ENCODE measurements at places on chromosomes 7 and 10.
A peak's percentile ranks its signal among the peaks of the same experiment; 100 is the strongest.

- DNase-seq, result no peak
These were observed 39.5 kb downstream of the ZNF117 start for GRCh38 chr7:64951250-64951848.

- DNase-seq, result no peak
These were observed 516.4 kb downstream of the GLRX3 start for GRCh38 chr10:130652544-130652943.

GRCh38 chr10:70851597-70852475 lies 36.1 kb downstream of the SGPL1 start:
- no peak for DNase-seq

GRCh38 chr10:34759837-34760215 lies 55.3 kb downstream of the PARD3 start:
- no peak for DNase-seq

GRCh38 chr7:21030237-21030871 lies 243.7 kb upstream of the SP8 start:
- DNase-seq, result no peak

- no peak for DNase-seq
These were observed 145.2 kb downstream of the ST7 start for GRCh38 chr7:117098457-117098856.

DNA sequence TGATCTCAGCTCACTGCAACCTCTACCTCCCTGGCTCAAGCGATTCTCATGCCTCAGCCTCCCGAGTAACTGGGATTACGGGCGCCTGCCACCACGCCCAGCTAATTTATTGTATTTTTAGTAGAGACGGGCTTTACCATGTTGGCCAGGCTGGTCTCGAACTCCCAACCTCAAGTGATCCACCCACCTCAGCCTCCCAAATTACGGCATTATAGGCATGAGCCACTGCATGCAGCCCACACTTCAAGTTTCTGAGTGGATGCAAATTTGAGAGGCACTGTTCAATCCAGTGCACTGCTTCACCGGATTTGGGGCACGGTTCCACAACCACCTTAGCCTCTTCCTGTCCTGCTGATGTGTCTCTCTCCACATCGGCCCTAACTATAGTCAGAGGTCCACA lies 16.5 kb downstream of the CNPY1 start:
- no peak for DNase-seq

DNA sequence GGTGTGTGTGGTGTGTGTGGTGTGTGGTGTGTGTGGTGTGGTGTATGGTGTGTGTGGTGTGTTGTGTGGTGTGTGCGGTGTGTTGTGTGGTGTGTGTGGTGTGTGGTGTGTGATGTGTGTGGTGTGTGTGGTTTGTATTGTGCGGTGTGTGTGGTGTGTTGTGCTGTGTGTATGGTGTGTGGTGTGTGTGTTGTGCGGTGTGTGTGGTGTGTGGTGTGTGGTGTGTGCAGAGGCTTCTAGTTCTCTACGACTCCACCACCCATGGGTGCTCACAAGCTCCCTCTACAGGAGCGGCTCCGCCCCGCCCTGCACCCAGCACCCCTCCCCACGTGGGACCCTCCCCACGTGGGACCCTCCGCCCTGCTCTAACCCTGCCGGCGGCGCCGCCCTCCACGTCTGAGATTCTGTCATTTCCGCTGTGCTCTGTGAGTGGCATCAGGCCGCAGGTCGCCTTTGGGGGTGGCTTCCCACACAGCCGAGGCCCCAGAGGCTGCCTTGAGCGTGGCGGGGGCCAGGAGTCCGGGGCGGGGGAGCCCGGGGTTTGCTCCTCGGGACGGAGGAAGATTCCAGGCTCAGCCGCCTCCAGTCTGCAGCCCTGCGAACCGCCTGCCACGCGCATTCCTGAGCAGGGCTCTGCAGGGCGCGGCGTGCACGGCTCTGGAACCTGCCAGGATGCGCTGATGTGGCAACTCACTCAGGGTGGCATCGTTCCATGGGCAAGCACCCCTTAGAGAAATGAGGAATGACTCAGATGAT lies 37.0 kb upstream of the DNAJB6 start:
- DNase-seq, result no peak

DNA sequence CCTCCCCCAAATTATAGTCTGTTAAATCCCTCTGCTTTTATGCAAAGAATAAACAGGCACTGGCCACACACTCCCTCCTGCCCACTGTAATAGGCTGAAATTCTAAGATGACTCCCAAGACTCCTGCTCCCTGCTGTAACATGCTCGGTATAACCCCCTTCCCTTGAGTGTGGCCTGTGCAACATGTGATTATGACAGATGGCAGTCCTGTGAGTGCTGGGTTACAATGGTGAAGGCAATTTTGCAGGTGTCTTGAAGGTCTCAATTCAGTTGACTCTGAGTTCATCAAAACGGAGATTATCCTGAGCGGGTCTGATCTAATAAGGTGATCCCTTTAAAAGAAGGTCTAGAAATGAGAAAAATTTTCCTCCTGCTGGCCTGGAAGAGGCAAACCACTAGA lies 55.9 kb downstream of the CREB3L2 start:
- DNase-seq, result no peak

- DNase-seq, result no peak
These were observed 8.9 kb downstream of the LCOR start for GRCh38 chr10:96840841-96841518.

DNA sequence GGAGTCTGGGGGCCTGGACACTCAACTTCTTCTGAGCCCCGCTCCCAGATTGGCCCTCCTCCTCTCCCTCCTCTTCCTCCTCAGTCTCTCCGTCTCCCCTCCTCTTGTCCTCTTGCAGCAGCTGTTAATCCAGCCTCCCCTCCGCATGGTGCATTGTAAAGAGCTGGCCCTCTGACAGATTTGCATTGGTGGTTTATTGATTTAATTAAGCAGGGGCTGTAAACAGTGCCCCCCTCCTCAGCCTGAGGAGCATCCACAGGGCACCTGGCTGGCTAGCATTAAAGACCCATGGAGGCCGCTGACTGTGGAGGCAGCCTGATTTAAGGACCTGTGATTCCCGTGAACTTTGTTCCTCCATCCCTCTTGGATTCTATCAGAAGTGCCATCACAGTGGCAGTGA lies 28.9 kb upstream of the PCBD1 start:
- DNase-seq, result no peak

- DNase-seq, result no peak
These were observed 24.4 kb downstream of the TACC2 start for GRCh38 chr10:122013311-122013780.

DNA sequence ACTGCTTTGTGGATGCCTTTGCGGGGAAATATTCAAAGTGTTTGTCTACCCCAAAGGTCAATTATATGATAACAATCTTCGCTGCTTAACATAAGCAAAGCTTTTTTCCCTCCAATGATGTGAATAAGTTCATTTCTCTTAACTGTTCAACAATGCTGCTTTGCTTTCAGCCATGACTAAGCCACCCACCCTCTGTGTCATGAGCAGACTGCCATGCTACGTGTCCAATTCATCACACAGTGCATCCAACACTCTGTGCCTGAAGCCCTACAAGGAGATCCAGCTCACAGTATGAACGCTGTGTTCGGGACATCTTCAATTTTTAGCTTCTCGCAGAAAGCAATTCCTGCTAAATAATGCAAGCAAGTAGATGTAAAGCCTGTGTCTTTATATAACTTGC lies 5.7 kb upstream of the TAS2R40 start:
- DNase-seq, result no peak

DNA sequence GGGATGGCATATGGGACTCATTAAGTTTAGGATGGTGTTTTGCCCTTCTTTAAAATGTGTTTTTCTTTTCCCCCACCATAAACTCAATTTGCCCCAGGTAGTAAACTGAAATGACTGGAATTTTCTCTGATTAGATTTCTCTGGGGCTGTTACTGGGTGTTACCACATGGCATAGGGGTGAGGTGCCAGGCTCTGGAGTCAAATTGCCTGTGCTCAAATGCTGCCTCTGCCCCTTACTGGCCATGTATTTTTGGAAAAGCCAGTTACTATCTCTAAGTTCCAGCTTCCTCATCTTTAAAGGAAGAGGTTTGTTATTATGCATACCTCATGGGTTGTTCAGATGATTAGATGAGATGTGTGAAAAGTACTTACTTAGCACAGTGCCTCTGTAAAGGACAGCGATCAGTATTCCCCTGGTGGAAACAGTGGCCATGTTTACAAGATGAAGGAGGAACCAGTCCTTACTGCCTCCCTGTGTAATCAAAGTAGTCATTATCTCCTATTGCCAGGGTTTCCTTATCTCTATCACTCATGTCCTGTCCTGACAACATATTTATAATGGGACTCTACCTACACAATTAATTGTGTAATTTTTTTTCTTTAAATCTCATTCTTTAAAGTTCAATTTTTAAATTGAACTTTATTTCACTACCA lies 352.0 kb downstream of the KCNMA1 start:
- no peak for DNase-seq

GRCh38 chr10:3564346-3565002 lies 220.5 kb downstream of the KLF6 start:
- DNase-seq, result no peak

DNA sequence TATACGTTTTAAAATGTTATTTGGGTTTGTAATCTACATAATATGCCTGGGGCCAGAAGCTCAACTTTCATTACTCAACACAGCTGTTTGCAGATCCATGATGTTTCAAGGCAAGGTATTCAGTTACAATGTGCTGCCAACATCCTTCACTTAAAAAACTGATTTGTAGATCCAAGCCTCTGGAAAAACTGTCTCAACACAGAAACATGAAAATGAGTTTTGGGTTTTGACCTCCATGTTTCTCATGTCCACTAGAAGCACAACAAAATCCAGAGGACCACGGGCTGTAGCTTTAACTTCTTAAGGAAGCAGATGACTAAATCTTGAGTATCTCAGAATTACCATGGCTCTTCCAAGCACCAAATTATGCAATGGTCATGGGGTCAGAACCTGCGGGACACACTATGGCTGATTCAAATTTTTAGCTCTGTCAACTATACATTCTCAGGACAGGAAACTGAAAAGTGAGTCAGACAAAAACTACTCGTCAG lies 247.1 kb upstream of the GRB10 start:
- peak; percentile 33 for DNase-seq

GRCh38 chr7:46744957-46745706 lies 824.1 kb upstream of the IGFBP3 start:
- DNase-seq, result no peak

- no peak for DNase-seq
These were observed 624 bp upstream of the ZNF783 start for GRCh38 chr7:149261316-149261828.

DNA sequence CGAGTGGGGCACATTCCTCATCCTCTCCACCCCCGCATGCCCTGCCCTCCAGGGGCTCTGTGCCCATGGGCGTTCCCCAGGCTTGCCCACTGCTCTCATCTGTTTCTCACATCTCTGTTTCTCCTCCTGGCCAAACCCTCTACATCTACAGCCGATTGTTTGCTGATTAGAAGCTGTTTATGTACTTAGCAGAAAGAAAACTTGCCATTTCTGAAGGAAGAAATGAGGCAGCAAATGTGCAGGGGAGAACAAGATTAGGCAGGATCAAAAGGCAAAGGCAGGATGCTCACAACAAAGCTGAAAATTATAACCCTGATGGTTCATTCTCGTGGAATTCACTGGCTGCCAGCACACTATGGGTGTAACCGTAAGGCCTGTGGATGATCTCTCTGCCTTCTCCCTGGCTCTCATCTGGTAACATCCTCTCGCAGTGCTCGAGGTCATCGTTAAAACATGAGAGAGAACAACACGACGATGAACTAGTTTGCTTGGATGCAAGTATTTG lies 111.6 kb upstream of the KLF14 start:
- DNase-seq, result no peak

DNA sequence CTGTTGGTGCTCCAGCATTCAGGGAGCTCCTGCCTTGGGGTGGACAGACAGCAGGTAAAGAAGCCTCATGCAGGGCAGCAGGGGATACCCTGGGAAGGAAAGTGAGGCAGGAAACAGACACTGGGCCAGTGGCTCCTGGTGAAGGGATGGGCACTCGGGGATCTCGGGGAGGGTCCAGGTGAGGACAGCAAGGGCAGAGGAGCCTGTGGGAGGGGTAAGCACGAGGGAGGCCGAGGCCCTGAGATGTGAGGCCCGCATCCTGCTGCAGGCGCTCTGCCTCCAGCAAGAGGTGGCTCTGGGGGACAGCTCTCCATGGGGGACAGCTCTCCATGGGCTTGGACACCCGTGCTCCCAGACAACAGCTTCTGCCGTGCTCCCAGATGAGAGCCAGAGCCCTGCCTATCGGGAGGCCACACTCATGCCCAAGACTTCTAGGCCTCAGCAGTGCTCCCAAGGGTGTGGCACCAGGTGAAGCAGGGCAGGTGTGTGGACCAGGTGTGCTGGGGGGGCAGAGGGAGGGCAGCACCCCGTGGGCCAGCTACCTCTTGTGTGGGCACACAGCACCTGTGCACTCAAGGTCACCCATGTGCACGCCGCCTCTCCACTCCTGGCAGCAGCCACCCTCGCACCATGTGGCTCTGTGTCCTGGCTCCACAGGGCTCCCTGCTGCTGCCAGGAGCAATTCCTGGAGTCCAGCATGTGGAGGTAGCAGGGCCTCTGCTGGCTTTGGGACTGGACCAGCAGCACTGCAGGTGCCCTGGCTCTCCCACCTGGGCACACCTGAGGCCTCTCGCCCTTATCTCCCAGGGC lies 93.6 kb upstream of the INSIG1 start:
- DNase-seq, result peak; percentile 60

- no peak for DNase-seq
These were observed 2.8 kb downstream of the LIPM start for GRCh38 chr10:88805361-88805760.

- DNase-seq, result no peak
These were observed 429.6 kb downstream of the ADRA2A start for GRCh38 chr10:111506266-111507034.

DNA sequence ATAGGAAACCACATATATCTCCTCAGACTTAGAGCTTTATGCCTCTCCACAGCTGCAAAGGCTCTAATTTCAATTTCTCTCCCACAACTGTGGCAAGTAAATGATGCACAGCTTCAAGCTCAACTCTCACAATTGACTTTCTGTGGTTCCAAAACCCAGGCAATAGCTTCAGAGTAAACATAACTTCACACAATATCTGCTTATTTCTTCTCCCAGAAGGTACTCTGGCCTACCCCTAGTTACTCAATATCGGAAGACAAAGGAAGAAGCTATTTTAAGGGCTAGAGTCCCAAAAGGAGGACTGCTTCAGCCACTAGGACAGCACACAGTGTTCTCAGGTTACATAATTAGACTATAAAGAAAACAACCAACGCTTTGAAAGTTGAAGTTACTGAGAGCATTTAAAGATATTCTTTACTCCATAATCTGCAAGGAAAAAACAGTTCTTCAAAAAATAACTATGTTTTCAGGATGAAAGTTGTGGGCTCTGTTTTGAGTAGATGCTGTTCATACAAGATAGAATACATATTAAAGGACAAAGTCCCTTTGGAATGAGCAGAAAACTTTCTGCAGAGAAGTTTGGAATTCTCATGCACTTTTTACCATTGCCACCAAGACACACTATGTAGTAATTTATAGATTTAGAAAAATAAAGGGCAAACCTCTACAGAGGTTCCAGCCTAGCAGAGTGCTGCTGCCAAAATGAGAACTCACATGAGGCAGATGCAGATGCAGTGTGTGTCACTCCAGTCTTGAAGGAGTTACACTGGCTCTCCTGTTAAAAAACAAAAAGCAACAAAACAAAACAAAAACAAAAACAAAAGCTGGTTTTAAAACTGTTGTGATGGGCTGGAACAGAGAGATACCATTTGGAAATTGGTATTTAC lies 81.8 kb downstream of the NT5C2 start:
- no peak for DNase-seq

GRCh38 chr10:86295351-86295750 lies 71.2 kb downstream of the GRID1 start:
- peak; percentile 44 for DNase-seq

- DNase-seq, result no peak
These were observed 60.2 kb downstream of the KCNH2 start for GRCh38 chr7:150917969-150918368.

Measured in left forelimb (tissue), 1 donor.